ENCODE measurements at places on chromosomes 3 and 15. TPM values are rescaled to one million over a fixed set of nuclear protein-coding genes. Genes with fewer than 3 reads are reported as not detected.

DNA sequence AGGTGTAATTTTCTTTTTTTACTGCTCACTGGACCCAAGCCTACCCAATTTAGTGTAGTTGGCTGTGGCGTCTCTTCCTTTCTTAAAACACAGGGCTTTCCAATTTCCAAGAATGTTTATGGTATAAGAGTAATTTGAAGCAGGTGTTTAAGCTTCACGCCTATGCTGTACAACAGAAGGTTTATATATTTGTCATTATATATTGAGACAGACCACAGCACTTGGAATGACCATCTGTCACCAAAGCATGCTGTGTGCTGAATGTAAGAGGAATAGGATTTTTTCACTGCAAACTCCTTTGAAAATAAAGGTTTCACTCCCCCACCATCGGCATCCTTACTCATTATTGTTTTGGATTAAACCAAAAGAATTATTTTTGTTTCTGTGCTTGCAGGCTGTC lies 325.7 kb downstream of the OTOL1 start:
- DNase-seq: no peak
- H3K36me3 ChIP-seq: no peaks in the 10 kb centered on the region
- H3K4me1 ChIP-seq: no peaks in the 10 kb centered on the region
- H3K27me3 ChIP-seq: no peaks in the 10 kb centered on the region
- H3K27ac ChIP-seq: no peak overlapping the region
- no peak overlapping the region for H3K4me3 ChIP-seq

The CD86 gene
- total RNA-seq: 0.98 TPM

- H3K27ac ChIP-seq: no peak overlapping the region
- H3K27me3 ChIP-seq: no peaks in the 10 kb centered on the region
- peaks cover 75% of the 10 kb centered on the region for H3K4me1 ChIP-seq
- H3K36me3 ChIP-seq: no peaks in the 10 kb centered on the region
- DNase-seq: no peak
Observed at GRCh38 chr3:5134499-5134898, 12.4 kb downstream of the ARL8B start.

DNA sequence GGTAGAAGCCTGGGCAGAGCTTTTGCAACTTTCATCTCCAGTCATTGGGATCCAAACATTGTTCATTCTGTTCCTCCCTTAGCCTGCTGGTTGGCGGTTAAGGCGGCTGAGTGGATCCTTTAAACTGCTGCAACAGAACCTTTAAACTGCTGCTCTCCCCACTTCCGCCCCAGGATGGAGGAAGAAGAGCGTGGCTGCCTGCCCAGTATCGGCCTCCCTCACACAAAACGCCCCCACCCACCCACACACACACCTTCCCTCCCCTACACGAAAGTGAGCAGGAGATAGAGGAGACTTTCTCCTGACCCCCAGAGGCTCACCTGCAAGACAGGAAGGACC lies 460 bp upstream of the ZMAT3 start:
- H3K36me3 ChIP-seq: no peaks in the 10 kb centered on the region
- peaks cover 21% of the 10 kb centered on the region for H3K4me1 ChIP-seq
- H3K27ac ChIP-seq: peak overlapping the region; percentile 79
- no peaks in the 10 kb centered on the region for H3K27me3 ChIP-seq
- no peak for DNase-seq

- H3K27me3 ChIP-seq: no peaks in the 10 kb centered on the region
- no peaks in the 10 kb centered on the region for H3K4me1 ChIP-seq
- H3K27ac ChIP-seq: no peak overlapping the region
- H3K36me3 ChIP-seq: no peaks in the 10 kb centered on the region
- DNase-seq: no peak
Observed at GRCh38 chr3:182420741-182421140, 372.6 kb upstream of the ATP11B start.

The MBD4 gene
- 32.4 TPM for total RNA-seq

- no peaks in the 10 kb centered on the region for H3K36me3 ChIP-seq
- peaks cover 25% of the 10 kb centered on the region for H3K4me1 ChIP-seq
- DNase-seq: no peak
Observed at GRCh38 chr3:72279068-72279604, 494.2 kb upstream of the PROK2 start.

- H3K27me3 ChIP-seq: no peaks in the 10 kb centered on the region
- no peak overlapping the region for H3K4me3 ChIP-seq
- no peak overlapping the region for H3K27ac ChIP-seq
- DNase-seq: no peak
Observed at GRCh38 chr3:105957722-105958121, 88.9 kb upstream of the CBLB start.

The PLSCR4 gene
- 50.3 TPM for total RNA-seq

- H3K4me1 ChIP-seq: no peaks in the 10 kb centered on the region
- DNase-seq: no peak
- H3K27ac ChIP-seq: no peak overlapping the region
- no peaks in the 10 kb centered on the region for H3K27me3 ChIP-seq
- no peak overlapping the region for H3K4me3 ChIP-seq
Observed at GRCh38 chr3:15491143-15491542, 30.4 kb downstream of the COLQ start.

The MYZAP gene
- 15.2 TPM for total RNA-seq

The EEFSEC gene
- 24.6 TPM for total RNA-seq

The LAMB2 gene
- 526 TPM for total RNA-seq

- no peaks in the 10 kb centered on the region for H3K4me1 ChIP-seq
- H3K27me3 ChIP-seq: no peaks in the 10 kb centered on the region
- no peak for DNase-seq
- H3K36me3 ChIP-seq: no peaks in the 10 kb centered on the region
- no peak overlapping the region for H3K4me3 ChIP-seq
Observed at GRCh38 chr3:149771652-149772271, 19.5 kb upstream of the COMMD2 start.

DNA sequence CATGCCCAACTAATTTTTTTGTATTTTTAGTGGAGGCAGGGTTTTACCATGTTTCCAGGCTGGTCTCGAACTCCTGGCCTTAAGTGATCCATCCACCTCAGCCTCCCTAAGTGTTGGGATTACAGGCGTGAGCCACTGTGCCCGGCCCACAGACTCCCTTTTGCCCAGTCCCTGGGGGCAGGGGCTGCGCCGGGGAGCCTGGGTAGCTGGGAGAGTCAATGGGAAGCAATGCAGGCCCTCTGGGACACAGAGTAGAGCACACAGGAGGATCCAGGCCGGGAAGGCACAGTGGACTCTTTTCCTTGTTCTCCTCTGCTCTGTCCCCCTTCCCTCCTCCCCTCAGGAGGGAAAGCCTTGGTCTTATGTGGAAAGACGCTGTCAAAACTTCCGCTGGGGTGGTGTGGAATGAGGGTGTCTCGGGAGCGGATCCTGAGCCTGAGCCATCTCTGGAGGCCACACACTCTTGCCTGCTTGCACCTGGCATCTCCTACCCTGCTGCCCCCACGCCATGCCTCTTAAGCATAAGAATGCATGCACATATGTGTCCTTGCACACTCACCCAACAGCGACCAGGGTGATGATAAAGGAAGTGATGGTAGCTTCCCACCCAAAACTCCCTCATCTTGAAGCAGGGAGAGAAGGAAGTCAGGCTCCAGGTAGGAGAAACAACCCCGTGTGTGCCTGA lies 11.9 kb upstream of the PRKCD start:
- H3K27me3 ChIP-seq: no peaks in the 10 kb centered on the region
- DNase-seq: no peak
- H3K36me3 ChIP-seq: no peaks in the 10 kb centered on the region
- no peaks in the 10 kb centered on the region for H3K4me1 ChIP-seq
- H3K27ac ChIP-seq: no peak overlapping the region

The GPR87 gene
- total RNA-seq: 12.3 TPM

The B3GNT5 gene
- 20.4 TPM for total RNA-seq

- no peaks in the 10 kb centered on the region for H3K36me3 ChIP-seq
- H3K4me1 ChIP-seq: peaks cover 30% of the 10 kb centered on the region
- peak overlapping the region; percentile 72 for H3K27ac ChIP-seq
Observed at GRCh38 chr3:9884555-9885165, 4.6 kb upstream of the CIDEC start.

DNA sequence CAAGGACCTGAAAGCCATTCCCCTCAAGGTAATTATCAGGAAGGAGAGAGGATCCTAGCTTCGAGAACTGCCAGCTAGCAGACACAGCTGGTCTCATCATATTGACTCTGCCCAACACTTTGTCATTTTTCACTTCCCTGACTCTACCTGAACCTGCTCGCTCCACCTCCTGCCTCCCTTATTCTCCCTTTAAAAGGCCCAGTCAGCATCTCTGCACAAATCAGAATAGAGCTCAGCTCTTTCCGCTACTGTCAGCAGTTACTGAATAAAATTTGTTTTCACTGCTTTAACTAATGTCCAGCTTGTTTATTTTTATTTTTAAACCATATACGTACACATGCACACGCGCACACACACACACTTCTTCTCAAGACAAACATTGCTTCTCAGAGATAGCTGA lies 57.2 kb upstream of the MCF2L2 start:
- no peaks in the 10 kb centered on the region for H3K27me3 ChIP-seq
- DNase-seq: no peak
- no peaks in the 10 kb centered on the region for H3K4me1 ChIP-seq
- H3K4me3 ChIP-seq: no peak overlapping the region

GRCh38 chr3:170096342-170096741 lies 58.5 kb downstream of the GPR160 start:
- H3K27me3 ChIP-seq: no peaks in the 10 kb centered on the region
- no peaks in the 10 kb centered on the region for H3K4me1 ChIP-seq
- H3K27ac ChIP-seq: no peak overlapping the region
- H3K4me3 ChIP-seq: no peak overlapping the region

The SPINT1 gene
- total RNA-seq: 80.3 TPM

DNA sequence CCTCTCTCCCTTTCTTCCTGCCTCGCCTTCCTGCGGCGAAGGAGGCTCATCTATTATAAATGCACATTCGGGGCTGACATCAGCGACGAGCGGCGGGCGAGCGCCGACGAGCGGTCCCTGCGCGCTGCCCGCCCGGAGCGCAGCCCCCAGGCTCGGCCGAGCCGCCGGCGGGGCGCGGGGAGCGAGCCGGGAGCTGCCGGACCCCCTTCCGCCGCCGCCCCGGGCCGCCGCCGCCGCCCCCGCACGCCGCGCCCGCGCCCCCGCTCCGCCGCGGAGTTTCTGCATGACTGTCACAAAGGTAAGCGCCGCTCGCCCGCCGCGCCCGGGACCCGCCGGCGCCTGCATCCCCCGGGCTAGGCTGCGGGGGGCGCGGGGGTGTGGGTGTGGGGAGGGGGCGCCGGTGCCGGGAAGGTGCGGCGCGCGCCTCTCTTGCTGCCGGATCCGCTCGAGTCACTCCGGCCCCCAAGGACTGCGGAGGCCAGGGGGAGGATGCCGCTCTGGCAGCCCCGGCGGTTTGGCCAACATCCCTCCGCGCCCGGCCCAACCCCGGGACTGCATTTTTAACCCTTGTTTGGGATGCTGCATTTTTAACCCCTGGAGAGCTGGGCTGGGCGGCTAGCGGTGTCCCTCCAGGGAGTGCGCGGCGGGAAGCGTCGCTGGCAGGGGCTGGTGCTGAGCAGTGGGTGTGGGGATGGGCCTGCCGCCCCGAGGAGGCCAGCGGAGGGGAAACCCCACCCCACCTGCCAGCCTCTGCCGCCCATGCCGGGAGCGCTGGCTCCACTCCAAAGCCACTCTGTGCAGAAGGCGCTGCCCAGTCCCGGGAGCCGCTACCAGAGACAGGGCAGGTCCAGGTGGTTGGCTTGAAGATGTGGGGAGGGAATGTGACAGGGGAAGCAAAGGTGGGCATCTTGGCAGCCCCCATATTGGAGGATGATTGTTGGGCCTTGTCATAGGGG lies at the start of gene CORO2B:
CORO2B (plus strand) TSS at position 14 of the 956 bp plus-strand sequence; CDS start at position 284, 270 bp downstream.
- H3K4me1 ChIP-seq: peaks cover 21% of the 10 kb centered on the region
- H3K27ac ChIP-seq: peak within 1 kb of the TSS; percentile 68
- no peaks in the 10 kb centered on the region for H3K27me3 ChIP-seq
- H3K36me3 ChIP-seq: no peaks in the 10 kb centered on the region

- no peaks in the 10 kb centered on the region for H3K27me3 ChIP-seq
- H3K36me3 ChIP-seq: no peaks in the 10 kb centered on the region
- no peak overlapping the region for H3K4me3 ChIP-seq
- H3K4me1 ChIP-seq: peaks cover 11% of the 10 kb centered on the region
- no peak overlapping the region for H3K27ac ChIP-seq
- no peak for DNase-seq
Observed at GRCh38 chr3:13111873-13112520, 38.8 kb upstream of the IQSEC1 start.

The SNTN gene
- total RNA-seq: not detected
